ENCODE measurements at places on chromosomes 2 and 18.

- no peak for DNase-seq
These were observed at the start of gene APCDD1 for GRCh38 chr18:10453806-10454680. Gene APCDD1 (plus strand): TSS chr18:10454635. CDS start chr18:10454982, 347 bp downstream.

- no peak for DNase-seq
These were observed 123.0 kb downstream of the MAP4K4 start for GRCh38 chr2:101820519-101820918.

DNA sequence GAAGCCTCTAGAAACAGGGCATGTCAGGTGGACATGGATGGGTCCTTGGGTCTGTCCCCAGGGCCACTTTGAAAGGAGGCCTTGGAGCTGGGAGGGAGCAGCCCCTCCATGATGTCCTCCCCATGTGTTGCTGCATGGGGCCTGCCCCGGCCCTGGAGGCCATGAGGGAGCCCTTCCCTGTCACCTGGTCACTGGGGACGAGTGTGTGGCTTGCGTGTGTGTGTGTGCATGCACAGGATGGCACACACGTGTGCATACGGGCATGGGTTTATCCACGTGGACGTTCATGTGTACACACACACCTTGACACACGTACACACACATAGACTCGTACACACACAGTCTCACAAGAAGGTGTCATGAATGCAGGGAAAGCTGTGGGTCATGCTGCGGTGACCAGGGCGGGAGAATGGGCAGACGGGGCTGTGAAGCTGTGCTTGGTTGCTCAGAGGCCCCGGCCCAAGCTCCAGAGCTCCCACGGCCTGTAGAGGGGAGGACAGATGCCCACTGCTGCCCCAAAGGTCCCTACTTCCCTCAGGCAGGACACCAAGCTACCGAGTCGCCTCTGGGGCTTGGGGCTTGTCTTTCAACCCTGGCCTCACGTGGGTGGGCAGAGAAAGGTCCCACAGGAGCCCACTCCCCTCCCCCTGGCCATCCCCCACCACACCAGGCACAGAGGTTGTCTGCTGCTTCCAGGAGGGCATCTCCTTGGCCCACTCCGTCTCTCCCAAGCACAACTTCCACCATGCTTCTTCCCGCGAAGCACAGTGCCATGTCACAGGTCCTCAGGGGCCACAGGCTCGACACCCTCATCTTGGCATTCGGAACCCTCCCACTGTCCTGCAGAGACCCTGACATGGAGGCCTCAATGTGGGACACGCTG lies 42.3 kb upstream of the GPC1 start:
- no peak for DNase-seq

GRCh38 chr2:201639205-201639604 lies 4.1 kb downstream of the TMEM237 start:
- DNase-seq = no peak

DNA sequence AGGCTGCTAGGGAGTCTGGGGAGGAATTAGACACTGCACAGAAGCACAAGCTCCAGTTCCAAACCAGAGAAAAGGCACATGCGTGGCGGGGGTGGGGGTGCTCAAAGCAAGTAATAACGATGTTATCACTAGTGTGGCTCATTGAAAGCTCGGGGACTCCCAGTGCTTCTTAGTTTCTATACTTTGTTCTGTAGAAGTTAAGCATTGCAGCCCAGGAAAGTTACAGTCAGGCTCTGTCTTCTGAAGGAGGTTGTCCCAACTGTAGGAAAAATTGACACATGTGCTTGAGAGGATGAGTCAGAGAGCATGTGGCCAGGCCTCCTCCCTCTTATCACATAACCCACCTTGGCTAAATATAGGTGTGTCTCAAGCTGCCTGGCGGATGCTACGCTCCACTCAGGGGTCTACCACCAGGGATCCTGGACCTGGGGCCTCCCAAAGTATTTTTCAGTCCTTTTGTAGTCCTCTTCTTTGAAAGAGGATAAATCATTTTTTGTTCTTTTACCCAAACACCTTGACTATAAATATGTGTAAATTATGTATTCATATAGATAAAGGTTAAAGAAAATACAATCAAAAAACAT lies 3.8 kb downstream of the GALNT5 start:
- DNase-seq = no peak

GRCh38 chr2:69693059-69693774 lies 48.7 kb upstream of the ANXA4 start:
- DNase-seq = no peak

DNA sequence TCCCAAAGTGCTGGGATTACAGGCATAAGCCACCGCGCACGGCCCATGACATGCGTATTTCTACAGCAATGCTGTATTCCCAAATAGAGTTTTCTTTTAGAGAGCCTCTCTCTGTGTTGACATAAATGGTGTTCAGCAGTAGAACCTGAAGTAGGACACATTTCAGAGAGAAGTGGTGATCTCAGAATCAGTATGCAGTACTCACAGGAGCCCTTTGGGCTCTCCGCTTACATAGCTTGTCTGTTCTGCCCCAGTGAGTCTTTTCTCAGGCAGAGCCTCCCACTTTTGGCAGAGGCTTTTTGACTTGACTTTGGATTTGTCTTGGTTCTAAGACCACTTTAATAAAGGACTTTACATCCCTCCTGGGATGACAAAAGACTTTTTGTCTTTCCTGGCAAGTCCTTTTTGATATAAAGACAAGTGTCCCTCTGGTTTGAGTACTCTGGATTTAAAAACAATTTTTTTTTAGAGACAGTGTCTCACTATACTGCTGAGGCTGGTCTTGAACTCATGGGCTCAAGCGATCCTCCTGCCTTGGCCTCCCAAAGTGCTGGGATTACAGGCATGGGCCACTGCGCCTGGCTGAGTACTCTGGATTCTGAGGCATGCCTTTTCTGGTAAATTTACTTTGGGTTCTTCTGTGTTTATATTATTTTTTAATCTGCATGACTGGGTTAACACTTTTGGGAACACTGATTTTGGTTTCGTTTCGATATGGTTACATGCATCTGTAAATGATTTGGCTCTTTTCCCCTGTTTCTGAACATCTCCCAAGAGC lies 113.3 kb downstream of the SMAD2 start:
- DNase-seq = no peak

DNA sequence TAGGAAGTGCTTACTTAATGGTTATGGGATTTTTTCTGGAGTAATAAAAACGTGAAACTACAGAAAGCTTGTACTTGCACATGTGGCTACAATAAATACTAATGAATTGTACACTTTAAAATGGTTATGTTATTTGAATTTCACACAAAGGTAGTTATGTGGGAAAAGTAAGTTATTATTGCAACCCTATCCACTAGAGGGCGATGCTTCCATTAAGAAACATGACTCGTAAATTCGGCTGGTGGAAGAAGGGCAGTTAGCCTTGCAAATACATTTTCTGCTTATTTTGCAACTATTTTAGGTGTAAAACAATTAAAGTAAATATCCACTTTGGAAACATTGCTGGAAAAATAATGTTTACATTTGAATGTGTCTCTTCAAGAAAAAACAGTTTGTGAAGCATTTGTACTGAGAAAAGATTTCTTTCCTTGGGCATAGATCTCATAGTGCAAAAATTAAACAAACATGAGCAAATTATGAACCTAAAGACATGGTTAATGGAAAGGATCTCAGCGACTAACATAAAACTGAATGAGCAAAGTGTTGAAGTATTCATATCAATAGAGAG lies 68.1 kb upstream of the CSRNP3 start:
- no peak for DNase-seq

DNA sequence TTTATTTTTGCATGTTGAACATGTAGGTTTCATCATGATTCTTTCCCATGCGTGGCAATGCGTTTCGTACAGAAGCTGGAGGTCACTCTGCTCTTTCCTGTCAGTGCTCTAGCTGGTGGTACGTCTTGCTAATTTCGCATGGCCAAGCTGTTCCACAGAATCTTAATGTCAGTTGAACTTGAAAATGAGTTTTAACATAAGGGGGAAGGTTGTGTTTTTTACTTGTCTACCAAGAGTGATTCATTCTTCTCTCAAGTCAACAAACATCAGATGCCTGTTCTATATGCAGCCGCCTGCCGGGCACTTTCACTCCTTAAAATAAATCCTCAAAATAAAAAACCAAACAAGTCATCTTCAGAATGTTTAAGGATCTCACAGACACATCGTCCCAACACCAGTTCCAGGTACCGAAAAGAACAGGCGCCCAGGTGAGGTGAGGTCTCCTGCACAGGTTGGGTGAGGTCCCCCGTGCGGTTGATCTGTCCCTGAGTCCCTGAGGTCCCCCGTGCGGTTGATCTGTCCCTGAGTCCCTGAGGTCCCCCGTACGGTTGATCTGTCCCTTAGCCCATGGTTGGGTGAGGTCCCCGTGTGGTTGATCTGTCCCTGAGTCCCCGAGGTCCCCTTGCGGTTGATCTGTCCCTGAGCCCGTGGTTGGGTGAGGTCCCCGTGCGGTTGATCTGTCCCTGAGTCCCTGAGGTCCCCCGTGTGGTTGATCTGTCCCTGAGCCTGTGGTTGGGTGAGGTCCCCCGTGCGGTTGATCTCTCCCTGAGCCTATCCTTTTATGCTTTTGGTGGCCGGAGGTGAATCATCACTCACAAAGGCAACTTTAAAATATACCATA lies 57.0 kb upstream of the KCNG2 start:
- DNase-seq = no peak

GRCh38 chr2:120763508-120763907 lies 27.8 kb downstream of the GLI2 start:
- no peak for DNase-seq

- DNase-seq = no peak
These were observed 25.6 kb upstream of the CASP8 start for GRCh38 chr2:201234663-201235135.

DNA sequence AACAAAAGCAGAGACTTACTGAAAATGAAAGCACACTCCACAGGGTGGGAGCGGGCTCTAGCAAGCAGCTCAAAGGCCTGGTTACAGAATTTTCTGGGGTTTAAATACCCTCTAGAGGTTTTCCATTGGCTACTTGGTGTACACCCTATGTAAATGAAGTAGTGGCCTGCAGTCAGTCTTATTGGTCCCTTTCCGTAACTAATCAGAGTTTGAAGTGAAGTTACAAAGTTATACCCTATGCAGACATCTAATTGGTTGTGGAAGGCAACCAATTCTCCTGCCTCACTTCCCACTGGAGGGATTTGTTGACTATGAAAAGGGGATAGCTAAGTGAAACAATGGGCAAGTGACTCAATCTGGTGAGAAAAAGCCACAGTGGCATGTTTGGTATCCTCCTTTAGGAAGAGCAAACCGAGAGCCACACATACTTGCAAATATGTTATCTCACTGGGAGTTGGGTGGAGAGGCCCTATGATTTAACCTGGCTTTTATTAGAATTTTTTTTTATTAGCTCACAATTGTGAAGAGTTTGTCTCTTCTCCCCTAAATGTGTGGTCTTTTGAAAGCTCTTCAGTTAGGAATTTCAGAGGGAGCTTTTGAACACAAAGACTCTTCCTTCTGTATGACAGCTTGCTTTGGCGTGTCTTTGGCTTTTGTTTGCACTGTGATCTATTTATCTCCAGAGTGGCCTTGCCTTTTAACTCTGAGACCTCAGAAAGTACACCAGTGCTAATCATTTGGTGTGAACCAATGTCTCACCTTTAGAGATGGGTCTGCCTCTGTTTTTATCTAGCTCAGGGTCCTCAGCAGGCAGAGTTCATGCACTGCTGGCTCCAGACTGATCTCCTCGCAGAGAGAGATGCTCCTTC lies 69.6 kb downstream of the MAP4K4 start:
- no peak for DNase-seq

DNA sequence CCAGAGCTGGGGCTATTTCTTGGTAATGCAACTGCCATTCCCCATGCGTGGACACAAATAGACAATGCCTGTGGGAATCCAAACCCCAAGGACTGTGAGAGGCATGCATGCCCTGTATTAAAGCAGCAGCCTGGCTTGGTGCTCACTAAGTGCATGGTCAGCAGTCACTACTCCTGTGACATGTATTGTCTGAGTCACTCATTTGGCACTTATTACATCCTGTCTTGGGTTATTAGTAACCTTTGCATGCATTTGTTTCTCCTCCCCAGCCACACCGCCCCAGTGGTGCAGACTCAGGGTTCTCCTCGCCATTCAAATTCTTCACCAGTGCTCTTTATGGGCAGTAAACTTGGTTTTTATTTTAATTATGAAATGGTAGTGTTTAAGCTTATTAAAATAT lies 30.2 kb downstream of the PRKCE start:
- no peak for DNase-seq

GRCh38 chr18:52348209-52348608 lies 8.2 kb downstream of the DCC start:
- no peak for DNase-seq

- no peak for DNase-seq
These were observed 95.5 kb downstream of the ARL4C start for GRCh38 chr2:234401426-234401825.

DNA sequence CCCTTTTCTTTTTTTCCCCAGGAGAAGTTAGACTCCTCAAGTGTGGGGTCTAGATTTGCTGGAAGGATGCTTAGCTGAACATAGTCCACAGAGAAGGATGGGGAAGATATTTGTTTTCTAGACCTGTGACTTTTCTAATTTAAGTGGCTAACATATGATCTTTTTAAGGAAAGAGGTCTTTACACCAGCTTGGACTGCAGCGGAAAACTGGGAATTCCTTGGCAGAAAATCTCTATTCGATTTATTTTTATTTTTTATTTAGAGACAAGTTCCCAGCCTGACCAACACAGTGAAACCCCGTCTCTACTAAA lies 148.4 kb downstream of the MYCN start:
- DNase-seq = no peak

DNA sequence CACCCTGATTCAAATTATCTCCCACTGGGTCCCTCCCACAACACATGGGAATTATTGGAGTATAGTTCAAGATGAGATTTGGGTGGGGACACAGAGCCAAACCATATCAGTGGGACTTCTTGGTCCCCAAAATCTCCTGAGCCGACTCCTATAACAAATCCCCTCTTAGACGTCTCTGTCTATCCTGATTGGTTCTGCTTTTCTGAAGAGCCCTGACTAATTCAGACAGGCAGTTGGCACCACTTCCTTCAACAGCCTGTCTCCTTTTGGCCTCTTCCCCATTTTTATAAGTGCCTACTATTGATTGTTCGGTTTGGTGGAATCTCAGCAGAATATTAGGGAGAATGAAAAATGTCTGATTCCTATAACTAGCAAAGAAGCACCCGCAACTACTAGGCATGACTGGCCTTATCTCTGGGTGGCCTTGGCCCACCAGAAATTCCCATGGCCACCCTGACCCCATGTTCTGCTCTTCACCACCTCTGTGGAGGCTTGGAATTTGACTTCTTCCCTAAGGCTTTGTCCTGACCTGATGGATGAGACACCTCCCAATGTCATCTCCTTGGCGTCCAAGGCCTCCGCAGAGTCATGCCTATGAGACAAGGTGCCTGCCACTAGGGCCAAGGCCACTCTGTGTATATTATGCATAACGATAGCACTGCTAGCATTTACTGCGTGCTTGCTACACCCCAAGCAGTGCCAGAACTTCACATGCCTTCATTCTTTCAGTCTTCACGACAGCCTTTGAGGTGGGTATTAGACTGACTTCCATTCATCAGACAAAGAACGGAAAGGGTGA lies 218.9 kb upstream of the COPS8 start:
- DNase-seq = no peak

GRCh38 chr2:30938196-30938595 lies 130.9 kb upstream of the CAPN13 start:
- no peak for DNase-seq
